ENCODE measurements at places on chromosomes 16 and 17.

DNA sequence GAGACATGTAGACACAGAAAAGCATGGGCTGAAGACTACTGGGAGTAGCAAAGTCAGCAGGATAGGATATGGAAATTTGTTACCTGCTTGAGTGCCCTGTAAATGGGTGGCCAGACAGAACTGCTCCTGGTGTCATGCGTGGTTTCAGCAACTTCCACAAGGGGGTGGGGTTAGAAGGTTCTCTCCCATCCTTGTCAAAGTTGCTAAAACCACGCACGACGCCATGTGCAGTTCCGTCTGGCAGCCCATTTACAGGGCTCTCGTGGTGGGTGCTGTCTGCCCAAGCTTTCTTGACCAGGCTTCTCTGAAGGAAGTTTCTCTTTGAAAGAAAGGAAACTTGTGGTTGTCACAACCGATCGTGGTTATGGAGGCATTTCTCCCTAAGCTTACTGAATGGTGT lies 6.9 kb upstream of the DBNDD1 start:
- no peak for DNase-seq

GRCh38 chr17:34443619-34444469 lies 80.8 kb upstream of the CCL1 start:
- no peak for DNase-seq

DNA sequence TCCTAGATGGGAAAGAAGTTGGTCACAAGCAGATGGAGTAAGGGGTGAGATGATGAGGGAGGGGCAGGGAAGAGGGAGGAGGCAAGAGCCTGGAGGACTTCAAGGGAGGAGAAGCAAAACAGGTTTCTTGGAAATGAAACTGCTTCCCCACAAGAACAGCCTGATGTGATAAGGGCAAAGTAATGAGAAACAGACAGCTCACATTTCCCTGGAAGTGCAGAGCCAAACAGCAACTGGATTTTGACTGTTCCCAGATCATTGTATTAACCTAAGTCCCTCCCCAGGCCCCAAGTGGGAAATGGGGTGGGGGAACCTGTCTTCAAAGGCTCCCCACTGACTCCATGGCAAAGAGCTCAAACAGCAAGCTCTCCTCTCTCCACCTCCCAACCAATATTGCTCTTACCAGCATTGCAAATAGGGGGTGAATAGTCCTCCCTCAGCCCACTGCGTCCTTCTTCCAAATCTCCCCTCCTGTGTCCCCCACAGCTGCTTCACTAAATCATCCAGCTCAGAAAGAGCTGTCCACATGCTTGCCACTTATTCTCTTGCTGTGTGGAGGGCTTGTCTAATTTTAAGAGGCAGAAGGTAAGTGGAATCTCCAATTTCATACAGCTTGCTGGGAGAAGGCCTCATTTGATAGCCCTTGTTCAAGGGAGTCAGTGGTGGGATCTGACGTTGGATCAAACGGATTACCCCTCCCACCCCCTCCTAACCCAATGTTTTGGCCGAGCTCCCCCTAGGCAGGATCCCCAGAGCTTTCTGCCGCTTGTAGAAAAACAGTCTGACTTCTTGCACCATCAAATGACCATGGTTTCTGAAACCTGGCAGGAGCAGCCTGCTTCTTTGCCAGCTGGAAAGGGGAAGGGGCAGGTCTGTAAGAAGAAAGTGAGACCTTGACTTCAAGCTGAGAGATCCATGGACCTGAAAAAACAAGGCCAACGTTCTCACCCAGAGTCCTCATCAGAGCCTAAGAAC lies 56.3 kb upstream of the SMIM36 start:
- no peak for DNase-seq

DNA sequence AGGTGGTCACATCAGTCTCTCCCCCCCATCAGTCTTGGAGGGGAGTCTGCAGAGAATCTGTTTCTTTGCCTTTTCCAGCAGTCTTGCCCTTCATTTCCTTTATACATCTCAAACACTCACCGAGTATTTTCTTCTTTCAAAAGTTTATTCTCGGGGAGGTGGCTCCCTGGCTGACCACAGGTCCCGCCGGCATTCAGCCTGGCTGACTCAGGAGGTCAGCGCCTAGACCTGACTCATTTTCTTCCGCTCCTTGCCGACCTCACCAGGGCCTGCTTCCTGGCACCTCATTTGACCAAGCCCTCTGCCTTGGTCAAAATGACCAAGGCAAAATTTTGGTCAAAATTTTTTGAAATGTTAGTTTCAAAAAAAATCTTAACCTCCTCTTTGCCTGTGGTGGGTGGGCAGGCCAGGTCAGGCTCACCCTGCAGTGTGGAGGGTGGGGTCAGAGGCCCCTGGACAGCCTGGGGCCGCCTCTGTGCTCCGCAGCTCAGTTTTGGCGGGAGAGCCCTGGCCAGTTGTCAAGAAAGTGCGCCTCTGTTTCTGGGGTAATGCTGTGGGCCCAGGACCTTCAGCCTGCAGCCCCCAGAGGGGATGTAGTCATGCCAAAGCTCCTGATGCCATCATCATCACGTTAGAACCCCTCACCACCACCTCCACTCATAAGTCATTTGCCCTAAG lies 165.6 kb downstream of the SPECC1 start:
- DNase-seq = no peak

- no peak for DNase-seq
Observed at GRCh38 chr17:77324227-77324626, 183.5 kb downstream of the SEC14L1 start.

DNA sequence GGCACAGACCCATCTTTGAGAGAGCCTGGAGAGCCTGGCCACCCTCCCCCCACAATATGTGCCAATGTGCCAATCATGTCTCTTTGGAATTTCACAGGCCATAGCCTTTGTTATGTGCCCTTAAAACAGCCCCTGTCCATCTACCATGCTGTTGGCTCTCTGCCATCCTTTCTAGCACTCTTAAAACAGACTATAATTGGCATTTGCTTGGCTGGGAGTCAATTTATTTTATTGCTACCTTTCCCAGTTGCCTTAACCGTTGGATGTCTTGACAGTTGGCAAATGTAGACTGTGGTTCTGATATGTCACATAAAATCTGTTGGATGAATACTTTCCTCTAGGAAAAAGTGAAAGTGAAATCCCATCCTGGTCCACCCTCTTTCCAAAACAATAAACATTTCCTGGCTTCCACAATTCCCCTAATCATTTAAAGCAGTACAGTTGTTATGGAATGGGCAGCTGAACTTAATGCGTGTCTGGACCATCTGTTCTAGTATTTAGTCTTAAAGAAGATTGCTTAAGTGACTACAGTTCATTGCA lies 394.0 kb downstream of the KCNJ2 start:
- no peak for DNase-seq

DNA sequence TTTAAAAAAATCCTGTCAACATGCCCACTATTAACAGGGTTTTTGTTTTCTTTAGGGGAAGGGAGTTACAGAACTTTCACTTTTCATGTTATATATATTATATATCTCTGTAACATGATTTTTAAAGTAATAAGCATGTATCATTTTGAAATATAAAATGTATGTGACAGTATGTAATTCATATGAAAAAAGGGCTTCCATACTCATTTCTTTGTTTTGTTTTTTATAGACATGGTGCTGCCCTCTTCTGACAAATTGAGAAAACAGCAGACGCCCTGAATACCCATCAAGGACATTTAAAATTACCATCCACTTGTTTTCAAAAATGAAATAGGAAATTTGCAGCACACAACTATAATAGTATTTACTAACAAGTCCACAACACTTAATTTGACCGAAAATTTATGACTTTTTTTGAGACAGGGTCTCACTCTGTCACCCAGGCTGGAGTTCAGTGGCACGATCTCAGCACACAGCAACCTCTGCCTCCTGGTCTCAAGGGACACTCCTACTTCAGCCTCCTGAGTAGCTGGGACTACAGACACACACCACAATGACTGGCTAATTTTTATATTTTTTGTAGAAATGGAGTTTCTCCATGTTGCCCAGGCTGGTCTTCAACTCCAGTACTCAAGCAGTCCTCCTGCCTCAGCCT lies 30.4 kb downstream of the CFDP1 start:
- no peak for DNase-seq

GRCh38 chr17:17469996-17470395 lies 6.8 kb upstream of the MED9 start:
- no peak for DNase-seq

GRCh38 chr16:81734632-81735434 lies 44.3 kb upstream of the PLCG2 start:
- DNase-seq = no peak

DNA sequence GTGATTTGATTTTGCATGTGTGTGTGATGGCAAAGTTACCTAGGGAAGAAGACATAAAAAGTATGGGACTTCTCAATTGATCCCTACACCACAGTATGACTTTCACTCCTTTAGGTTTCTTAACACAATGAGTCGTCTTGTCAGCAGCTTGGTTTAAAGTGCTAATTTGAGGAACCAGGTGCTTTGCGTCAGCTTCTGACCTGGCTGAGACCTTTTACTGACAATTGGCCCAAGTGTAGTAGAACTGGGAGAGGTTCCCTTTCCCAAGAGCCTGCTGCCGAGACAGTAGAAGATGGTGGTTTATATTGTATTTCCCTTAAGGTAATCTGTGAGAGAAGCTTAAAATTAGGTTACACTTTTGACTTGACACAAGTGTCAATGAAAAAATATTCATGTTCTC lies 54.9 kb downstream of the LDHD start:
- no peak for DNase-seq

GRCh38 chr16:89019511-89019910 lies 42.5 kb upstream of the CBFA2T3 start:
- DNase-seq = no peak

GRCh38 chr16:56338566-56339318 lies 86.6 kb downstream of the AMFR start:
- no peak for DNase-seq

GRCh38 chr17:65593855-65594845 lies 32.7 kb upstream of the AXIN2 start:
- DNase-seq = no peak

GRCh38 chr17:8066841-8067775 lies 20.4 kb downstream of the ALOX12B start:
- no peak for DNase-seq

GRCh38 chr17:57980522-57980921 lies 7.5 kb downstream of the VEZF1 start:
- DNase-seq = no peak

DNA sequence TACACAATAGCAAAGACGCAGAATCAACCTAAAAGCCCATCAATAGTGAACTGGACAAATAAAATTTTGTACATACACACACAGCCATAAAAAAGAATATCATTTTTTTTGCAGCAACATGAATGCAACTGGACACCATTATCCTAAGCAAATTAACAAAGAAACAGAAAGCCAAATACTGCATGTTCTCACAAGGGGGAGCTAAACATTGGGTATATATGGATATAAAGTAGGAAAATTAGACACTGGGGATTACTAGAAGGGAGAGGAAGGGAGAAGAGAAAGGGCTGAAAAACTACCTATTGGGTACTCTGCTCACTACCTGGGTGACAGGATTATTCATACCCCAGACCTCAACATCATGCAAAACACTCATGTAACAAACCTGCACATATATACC lies 28.2 kb downstream of the ADAMTS18 start:
- DNase-seq = no peak

DNA sequence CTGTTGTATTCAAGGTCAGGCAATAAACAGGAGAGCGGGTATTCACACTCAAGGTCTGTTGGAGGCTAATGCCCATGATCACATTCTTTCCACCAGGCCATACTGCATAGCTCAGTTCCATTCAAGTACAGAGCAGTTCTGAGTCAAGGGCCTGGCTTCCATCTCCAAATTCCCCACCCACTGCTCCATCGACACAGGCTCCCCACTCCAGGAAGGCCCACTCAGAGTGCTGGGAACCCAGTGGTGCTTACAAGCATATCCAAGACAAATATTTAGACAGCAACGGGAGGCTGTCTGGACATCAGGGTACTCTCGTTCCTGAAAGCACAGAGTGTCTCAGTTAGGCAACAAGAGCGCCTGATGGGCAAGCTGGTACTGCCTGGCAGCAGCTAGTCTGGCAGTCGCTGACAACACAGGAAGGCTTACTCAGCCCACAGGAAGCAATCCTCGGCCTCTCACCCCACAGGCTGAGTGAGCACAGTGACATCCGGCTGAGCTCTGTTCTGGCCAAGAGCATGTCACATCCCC lies 40.9 kb downstream of the RFFL start:
- DNase-seq = peak; percentile 80

GRCh38 chr17:49456183-49456965 lies 38.7 kb upstream of the NGFR start:
- DNase-seq = no peak

DNA sequence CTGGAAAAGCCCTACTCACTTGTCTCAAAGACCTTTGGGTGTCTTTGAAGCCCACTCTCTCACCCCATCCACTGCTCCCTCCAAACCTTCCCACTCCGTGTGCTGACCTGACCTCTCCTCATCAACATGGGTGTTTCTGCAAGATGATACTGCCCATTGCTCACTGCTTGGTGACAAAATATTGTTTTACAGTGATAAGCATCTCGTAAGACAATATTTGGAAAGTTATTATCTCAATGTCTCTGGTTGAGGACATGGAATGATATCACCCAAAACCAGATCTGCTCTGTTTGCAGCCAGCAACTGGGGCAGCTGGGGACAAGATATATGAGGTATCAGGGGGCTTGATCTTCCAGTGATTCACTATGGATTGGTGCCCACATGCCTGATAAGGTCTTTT lies 195.8 kb downstream of the SALL1 start:
- DNase-seq = no peak

DNA sequence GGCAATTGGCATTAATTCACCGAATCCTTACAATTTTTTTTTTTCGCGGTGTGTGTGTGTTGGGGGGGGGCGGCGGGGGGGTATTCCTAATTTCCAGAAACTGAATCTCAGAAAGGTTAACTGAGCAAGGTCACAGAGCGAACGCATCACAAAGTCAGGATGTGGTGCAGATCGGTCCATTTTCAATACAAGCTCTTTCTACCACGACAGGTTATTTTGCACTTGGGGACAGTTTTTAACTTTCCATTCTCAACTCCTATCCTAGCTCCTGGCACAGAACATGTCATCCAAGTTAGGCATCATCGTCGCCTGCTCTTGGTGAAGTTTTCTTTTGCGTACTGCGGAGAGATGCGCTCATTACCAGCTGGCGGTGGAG lies 15.4 kb upstream of the ERN1 start:
- no peak for DNase-seq

GRCh38 chr16:50472472-50472871 lies 75.7 kb upstream of the NKD1 start:
- DNase-seq = no peak

DNA sequence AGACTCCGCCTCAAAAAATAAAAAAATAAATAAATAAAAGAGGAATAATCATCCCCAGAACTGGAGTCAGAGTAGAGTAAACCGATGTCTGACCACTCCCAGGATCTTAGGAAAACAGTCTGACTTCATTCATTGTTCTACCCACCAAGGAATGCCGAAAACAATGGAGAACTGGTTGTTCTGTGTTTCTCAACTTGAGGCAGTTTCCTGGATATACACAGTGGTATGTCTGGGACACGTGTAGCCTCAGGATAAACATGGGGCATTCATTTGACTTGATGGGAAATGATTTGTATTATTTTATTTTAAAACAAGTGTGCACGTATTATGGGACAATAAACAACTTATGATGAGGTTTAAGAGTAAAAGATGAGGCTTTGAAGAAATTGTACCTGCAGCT lies 32.8 kb upstream of the PAFAH1B1 start:
- DNase-seq = no peak
